Esophagus (tissue), 2 donors: ENCODE measurements at places on chromosomes 2 and 18. TPM values are rescaled to one million over a fixed set of nuclear protein-coding genes. Genes with fewer than 3 reads are reported as not detected.

CAPN14 gene
- polyA plus RNA-seq = 141 TPM

KIAA2012 gene
- not detected for polyA plus RNA-seq

SEMA4F gene
- polyA plus RNA-seq = 0.55 TPM

MAP3K20 gene
- polyA plus RNA-seq = 13.3 TPM
